ENCODE measurements at places on chromosomes 5 and 9.

DNA sequence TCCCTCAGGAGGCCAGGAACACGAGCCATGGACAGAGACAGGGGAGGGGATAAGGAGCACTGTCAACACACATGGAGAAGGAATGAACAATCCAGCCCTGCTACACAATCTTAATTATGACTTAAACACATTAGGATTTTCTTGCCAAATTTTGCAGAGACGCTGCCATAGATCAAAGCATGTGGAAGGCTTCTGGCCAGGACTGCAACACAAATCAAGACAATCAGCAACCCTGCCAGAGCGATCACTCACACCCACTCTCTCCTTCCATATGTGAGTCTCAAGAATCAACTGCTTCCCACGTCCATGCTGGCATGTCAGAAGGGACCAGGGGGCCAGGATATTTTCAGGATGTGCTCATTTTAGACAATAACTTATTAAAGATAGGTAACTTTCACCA, 85.6 kb downstream of the ROR2 start:
- DNase-seq = no peak

DNA sequence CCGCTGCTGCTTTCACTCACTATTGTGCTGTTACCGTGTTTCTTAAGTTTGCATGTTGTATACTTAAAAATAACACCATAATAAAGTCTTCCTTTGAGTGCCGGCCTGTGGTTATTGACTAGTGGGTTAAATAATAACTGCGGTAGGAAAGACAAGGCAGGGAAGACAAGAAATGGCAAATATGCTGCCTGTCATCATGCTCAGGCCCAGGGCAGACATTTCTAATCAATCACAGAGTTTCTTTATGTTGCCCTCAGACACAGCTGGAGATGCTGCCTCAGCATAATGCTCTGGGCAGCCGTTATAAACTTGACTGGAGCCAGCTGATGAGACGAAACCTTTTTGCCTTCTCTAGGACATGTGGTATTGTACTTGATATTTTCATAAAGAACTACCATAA, 215.0 kb downstream of the GAPVD1 start:
- DNase-seq = no peak

GRCh38 chr5:111741278-111741677, 15.7 kb downstream of the NREP start:
- DNase-seq = no peak

GRCh38 chr9:83449983-83450382, 88.2 kb downstream of the FRMD3 start:
- DNase-seq = no peak

DNA sequence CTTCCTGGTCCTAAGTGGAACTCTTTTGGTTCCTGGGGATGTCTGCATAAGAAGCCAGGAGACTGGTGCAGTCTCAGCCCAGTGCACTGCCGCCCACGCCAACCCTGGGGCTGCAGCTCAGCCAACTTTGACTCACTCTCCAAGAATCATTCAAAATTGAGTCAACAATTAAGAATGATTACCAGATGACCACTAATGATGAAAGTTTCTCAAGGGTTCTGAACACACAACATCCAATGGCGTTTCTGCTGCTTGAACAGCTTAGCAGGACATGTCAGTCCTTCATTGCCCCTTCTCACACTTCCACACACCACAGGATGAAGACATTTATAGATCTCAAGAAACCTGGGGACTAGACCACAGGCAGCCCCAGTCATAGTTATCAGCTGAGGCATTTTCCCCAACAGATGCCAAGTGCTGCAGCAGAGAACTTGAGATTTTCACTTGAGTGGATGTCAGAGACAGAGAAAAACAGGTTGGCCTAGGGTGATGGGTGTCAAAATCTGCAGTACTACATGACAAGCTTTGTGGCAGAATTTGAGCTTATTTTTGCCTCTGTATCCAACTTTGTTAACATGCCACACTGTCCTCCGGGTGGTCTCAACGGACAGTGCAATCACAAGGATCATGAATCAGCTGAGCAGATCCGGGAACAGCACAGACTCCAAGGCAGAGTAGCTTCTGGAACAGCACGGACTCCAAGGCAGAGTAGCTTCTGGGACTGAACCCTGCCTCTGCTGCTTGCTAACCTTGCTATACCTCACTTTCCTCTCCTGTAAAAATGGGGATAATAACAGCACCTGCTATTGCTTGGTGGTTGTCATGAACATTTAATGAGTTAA, 356.1 kb downstream of the SPOCK1 start:
- DNase-seq = no peak

DNA sequence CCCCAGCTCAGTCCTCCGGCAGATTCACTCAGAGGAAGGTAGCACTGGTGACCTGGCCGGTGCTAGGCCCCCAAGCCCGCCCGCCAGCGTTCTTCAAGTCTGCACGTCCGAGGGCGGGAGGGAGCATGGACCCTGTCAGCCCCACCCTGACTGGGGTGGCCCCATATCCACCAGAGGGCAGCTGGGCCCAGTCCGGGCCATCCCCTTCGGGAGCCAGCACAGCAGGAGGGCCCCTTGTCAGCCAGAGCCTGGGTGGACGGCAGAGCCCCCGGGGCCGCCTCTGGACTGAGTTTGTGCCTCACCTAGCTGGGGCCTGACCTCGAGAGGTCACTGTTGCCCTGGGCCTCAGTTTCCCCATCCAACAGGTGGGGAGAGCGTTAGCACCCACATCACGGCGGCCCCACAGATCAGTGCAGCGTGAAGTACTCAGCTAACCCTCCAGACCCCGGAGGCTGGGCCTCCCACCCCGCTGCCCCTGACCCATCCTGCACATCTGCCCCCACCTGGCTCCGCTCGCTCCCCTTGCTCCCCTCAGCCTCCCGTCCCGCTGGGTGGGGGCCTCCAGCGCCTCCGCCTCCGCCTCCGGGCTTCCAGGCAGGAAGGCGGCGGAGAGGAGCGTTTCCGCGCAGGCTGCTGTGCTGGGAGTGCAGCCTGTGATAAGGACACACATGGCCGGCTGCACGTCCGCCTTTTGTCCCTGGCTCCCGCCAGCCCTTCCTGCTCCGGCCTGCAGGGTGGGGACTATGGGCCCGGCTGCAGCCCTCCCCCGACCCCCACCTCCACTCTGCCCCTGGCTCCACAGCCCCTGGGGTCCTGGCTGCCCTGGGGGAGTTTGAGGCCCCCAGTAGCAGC, 16.6 kb upstream of the EGFL7 start:
- no peak for DNase-seq

DNA sequence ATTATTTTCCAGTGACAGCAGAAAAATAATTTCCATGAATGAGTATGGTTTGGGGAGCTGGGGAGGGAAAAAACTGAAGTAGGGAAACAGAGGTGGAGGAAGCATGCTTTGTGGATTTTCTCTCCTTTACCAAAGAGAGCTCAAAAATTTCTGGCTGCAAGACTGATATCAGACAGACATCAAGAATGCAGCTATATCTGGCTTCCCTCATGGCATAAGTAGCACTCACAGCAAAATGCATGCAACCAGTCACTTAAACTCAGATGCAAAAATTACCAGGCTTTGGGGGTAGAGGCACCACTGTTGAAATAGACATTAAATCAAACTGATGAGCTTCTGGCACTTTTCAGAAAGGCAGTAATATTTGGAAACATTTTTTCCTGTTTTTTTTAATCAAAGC, 196.9 kb downstream of the TSSK1B start:
- DNase-seq = no peak

DNA sequence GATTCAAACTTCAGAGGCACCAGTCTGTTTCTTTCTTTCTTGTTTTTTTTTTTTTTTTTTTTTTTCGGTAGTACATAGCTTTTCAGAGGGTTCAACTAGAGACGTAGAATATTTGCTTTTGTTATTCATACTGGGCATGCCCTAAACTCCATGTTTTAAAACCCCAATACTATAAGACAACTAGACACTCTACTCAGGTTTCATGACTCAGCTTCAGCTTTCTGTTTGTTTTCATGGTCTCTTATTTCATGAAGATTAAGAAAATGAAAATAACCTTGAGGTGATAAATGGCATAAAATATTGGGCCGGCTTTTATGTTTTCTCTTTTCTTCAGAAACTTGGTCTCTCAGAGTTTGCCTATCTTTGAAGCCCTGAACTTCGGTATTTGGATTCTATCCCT, 2126.3 kb upstream of the ACO1 start:
- no peak for DNase-seq

DNA sequence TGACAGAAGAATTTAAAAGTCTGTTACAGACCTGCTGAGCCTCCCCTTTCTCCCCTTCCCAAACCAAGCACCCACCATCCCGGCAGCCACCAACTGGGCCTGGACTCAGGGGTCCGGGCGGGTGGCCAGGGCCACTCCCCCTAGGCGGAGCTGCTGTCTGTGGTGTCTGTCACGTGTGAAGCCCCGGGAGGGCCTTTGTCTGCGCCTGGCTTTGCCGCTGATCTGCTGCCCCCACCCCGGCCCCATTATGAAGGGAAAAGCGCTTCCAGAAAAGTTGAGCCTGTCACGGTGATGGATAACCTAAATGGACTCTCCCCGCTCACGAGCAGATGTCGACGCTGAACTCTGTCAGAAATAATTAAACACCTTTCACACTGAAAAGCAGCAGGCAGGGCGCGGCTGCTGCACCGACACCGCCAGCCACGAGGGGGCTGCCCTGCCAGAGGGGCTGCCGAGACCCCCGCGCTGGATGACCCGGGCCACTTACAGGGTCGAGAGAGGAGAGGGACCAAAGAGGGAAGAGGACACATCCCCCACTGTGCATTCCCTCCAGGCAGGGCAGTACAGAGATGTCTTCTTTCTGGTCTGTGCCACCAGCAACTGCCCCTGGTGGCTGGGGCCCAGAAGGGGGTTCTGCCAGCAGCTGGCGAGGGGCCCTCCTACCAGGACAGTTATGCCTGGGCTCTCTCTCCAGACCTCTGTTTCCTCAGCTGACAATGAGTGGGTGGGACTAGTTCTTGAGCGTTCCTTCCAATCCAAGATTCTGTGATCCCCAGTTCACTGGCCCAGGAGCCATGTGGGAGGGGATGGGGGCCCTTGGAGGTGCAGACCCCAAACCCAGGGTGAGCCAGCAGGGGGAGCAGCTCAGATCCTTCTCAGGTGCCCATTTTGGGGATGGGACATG, 36.0 kb upstream of the BARHL1 start:
- DNase-seq = no peak

GRCh38 chr5:134664448-134664847, 15.9 kb downstream of the SEC24A start:
- DNase-seq = no peak

- no peak for DNase-seq
Measured at GRCh38 chr5:151039665-151040064, 19.3 kb downstream of the GPX3 start.

GRCh38 chr5:5373351-5373989, 49.0 kb upstream of the ICE1 start:
- no peak for DNase-seq

- DNase-seq = no peak
Measured at GRCh38 chr5:39328731-39329130, 35.6 kb downstream of the C9 start.

DNA sequence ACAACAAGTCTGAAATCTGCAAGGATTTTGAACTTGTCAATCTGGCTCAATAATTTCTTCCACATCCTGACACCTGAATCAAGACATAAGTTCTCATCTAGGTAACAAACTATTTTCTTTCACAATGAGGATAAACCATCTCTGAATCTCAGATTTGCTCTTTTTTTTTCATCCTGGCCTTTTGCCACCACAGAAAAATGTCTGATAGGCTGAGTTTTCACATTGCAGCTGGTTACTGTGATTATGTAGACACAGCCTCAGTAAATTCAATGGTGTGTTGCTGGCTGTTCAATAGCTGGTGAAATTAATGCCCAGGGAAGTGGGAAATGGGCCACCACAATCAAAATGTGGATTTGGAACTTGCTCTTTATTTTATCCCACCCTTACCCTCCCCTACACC, 2.8 kb upstream of the ADRA1B start:
- no peak for DNase-seq

DNA sequence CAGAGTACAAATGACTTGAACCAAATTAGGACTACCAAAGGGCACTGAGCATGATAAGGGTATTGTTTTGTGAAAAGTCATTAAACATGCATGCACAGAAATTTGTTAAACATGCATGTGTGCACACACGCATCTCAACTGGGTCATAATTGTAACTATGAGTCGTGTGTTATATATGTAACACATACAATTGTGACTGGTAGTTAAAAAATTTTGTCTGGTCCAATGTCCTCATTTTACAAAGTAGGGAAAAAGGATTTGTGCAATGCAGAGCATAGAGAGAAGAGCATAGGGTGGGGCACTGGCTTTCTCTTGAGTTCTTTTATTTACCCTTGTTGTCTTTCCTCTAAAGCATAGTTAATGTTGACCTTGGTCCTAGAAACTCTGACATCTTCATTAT, 19.3 kb upstream of the IGFBPL1 start:
- DNase-seq = no peak

DNA sequence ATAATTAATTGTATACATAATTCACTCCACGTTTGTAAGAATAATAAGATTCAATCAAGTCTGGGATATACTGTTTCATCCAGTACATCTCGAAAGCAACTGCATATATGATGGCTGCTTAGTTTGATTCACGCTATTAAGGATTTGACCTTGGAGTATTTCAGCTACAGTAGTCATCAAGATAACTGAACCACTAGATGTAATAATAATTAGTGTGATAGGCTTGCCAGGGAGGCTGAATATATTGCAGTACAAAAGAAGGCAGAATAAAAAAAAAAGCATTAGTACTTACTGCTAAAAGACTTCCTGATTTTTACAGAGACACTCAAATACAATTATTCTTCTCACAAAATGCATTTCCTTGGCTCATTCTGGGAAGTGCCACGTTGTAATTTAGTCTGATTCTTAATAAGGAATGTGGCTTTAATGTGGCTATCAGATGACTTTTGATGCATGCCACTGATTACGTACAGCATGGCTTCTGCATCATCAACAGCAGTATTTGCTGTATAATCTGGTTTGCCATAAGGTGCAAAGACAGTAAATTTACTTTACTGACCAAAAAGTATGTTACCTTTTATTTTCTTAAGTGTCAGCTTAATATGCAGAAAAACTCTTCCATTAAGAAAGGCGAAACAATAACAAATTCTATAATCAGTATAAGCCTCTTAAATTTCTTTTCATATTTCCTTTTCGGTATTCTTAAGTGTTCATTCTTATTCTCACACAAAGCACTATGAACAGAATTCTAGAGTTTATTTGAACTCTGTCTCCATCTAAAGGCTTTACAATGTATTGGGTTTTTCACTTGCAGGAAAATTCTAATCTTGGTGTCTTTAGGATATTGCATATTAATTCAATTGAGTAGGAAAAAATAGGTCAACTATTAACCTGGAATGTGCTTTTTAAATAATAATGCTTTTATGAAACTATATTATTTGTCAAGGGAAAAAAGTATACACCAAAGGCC, 166.4 kb downstream of the SLF1 start:
- DNase-seq = no peak

DNA sequence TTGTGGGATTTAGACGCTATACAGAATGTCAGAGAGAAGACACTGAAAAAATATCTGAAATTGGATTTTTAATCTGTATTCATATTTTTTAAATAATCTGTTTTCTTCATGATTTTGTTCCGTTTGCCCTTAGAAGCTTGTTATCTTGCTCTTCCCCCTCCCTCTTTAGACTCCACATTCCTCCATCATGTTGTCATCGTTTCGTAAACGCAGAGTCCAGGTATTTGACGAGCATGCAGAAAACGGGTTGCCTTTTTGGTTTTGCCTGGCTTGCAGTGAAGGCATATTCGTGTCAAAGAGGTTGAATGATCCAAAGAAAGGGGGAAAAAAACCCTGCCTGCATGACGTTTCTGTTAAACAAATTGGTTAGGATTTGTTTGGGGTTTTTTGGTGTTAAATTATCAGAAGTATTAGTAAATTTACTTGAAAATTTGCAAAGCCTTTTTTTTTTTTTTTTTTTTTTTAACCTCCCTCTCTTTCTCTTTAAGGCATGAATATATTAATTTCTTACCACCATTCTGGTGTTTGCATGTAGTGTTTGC, 2.9 kb downstream of the SPTAN1 start:
- no peak for DNase-seq

All from cerebellar nuclear complex (tissue), 1 donor.